Stimulated activated naive CD8-positive, alpha-beta T cell treated with anti-CD3 and anti-CD28 coated beads, Interleukin-15, Interleukin-2, amounts not matched to agents 100 U/mL and 50 U/mL, for 24 hours (primary cell): ENCODE measurements at places on chromosomes 7 and 10.
A peak's percentile ranks its signal among the peaks of the same experiment; 100 is the strongest.

GRCh38 chr7:120216947-120217346 lies 56.0 kb upstream of the KCND2 start:
- DNase-seq = no peak

- peak; percentile 62 for DNase-seq
Measured at GRCh38 chr10:110512461-110513187, 14.9 kb downstream of the DUSP5 start.

- DNase-seq = no peak
Measured at GRCh38 chr7:19772306-19772705, 1.1 kb downstream of the TMEM196 start.

DNA sequence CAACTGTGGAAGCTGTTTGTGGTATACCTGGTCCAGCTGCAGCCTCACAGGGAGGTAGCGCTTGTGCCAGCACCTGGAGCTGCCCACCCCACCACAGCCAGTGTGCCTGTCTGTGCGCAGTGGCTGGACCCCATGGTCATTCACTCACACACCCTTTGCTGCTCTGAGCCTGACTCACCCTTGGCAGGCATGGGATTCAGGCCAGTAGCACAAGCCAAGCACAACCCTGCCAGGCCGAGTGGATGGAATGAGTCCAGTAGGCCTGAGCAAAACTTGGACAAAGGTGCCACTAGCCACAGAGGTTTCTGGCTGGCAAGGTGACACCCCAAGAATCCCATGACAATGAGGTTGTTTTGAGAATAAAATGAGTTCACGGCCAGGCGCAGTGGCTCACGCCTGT lies 19.0 kb downstream of the RBM48 start:
- DNase-seq = no peak

DNA sequence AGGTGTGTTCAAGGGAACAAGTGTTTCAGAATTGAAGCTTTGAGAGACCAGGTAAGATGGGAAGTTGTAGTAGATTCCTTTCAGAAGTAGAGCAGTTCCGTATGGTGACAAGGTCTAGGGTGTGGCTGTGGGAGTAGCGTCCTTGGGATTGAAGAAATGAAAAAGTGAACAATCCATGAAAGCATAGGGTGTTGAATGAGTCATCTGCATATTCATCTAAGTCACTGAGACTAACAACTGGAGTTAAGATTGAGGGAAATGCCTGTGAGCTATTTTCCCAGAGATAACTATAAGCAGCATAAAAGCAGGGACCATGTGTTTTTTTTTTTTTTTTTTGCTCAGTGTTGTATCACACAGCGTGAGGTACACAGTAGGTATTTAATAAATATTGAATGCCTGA lies 134.8 kb downstream of the PHTF2 start:
- no peak for DNase-seq

DNA sequence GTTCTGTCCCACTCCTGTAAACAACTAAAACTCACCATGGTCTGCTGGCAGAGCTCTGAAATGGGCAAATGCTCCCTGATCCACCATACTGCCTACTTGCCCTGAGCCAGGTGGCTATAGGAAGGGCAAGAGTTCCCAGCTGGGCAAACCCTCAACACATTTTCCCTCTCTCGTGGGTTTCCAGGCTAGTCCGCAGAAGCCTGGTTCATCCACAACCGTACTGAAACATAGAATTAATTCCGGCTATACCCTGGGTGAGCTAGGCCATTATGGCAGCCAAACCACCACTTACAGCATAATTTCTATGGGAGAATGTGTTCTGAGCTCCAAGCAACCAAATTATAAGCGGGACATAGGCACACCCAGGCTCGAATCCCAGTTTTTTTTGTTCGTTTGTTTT lies 20.1 kb upstream of the DDIT4 start:
- no peak for DNase-seq

- no peak for DNase-seq
Measured at GRCh38 chr10:13989616-13990015, 341.1 kb downstream of the FRMD4A start.

DNA sequence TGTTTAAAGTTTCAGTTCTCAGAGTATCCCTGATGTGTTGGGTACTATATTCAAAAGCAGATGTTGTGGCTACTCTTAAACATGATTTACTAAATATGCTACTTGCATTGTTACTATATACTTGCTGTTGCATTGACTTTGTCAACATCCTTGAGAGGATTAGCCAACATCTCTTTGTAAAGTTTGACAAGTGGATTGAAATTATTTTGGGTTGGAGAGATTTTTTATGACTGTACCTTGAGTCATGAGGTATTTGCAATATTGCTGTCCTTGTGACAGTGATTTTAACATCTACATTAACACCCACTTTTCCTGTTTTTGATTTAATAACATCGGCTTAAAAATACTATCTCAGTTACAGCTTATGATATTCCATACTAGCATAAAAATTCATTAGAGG lies 31.9 kb downstream of the MRC1 start:
- no peak for DNase-seq

DNA sequence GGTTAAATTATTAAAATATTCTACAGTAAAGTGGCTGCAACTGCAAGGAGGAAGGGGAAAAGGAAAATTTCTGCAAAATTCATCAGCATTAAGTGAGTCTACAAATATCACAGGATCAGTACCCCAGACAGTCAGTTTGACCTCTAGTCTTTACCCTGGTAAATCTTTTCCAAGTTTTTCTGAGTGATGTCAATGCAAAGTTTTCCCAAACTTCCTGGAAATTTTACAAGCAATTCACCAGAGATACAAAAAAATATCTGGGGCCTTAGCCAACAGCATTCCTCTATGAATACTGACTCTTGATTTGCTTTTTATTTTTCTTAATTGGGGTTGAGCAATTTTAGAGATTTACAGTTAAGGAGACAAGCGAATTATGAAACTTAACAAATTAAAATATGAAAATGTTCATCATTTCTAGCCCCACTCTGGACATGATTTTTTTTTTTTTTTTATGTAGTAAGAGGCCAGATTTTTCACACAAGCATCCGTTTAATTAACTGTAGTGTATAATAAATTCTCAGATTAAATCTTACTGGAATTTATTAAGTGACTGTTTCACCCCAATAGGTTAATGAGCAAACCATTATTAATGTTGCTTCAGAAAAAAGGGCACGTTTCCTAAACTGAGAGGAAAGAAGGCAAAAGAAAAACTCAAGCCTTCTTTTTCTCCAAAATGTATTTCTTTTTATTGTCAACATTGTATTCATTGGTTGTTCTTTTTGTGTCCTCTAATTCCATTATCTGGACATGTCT lies 539.5 kb upstream of the FZD8 start:
- no peak for DNase-seq

- DNase-seq = no peak
Measured at GRCh38 chr10:36464291-36464690, 661.1 kb upstream of the ANKRD30A start.

- no peak for DNase-seq
Measured at GRCh38 chr10:24215196-24215595, 6.3 kb downstream of the KIAA1217 start.

GRCh38 chr10:103789771-103790201 lies 65.6 kb downstream of the SH3PXD2A start:
- no peak for DNase-seq

GRCh38 chr10:121610798-121611323 lies 12.6 kb upstream of the FGFR2 start:
- DNase-seq = no peak

- no peak for DNase-seq
Measured at GRCh38 chr7:10706875-10707493, 266.7 kb upstream of the PHF14 start.

DNA sequence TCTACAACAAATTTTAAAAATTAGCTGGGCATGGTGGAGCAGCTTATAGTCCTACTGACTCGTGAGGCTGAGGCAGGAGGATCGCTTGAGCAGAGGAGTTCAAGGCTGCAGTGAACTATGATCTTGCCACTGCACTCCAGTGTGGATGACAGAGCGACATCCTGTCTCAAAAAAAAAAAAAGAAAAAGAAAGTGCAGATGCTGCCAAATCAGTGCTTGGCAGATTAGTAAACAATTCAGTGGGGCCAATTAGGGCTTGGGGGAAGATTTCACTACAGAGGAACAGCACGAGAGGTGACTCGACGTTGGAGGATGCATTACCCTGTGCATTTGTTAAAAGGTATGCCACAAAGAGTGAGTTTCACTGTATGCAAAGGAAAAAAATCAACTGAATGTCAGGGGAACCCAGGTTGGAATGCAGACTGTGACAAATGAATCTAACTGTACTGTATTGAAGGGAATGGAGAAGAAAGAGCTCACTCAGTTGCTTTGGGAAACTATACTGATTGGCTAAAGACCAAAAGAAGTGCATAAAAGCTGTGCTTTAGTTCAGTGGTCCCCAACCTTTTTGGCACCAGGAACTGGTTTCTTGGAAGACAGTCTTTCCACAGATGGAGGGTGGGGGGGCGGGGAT lies 31.6 kb downstream of the GARIN1A start:
- no peak for DNase-seq

- DNase-seq = no peak
Measured at GRCh38 chr7:6615723-6616555, 529 bp downstream of the ZNF853 start.

GRCh38 chr7:140249036-140249806 lies 72.4 kb upstream of the KDM7A start:
- DNase-seq = no peak

- no peak for DNase-seq
Measured at GRCh38 chr7:108311446-108312168, 144.6 kb downstream of the NRCAM start.

DNA sequence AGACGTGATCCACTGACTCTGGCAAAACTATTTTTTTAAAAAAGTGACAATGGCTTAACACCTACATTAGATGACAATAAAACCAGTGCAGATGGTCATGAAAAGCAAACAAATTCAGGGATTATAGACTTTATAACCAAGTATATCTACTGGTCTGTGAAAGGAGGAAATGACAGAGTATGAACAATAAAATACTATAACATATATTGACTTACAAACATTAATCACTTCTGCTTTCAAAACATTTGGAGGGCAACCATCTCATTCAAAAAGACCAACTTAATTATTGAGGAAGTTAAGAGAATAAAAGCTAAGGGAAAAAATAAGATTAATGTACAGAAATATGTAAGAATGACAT lies 34.8 kb downstream of the JMJD1C start:
- no peak for DNase-seq

- DNase-seq = no peak
Measured at GRCh38 chr7:1951159-1951536, 281.1 kb downstream of the ELFN1 start.

GRCh38 chr7:115217373-115217772 lies 295.5 kb downstream of the MDFIC start:
- no peak for DNase-seq

GRCh38 chr10:125080296-125080695 lies 80.1 kb downstream of the CTBP2 start:
- no peak for DNase-seq

- DNase-seq = no peak
Measured at GRCh38 chr7:30697719-30698460, 15.6 kb upstream of the CRHR2 start.

- DNase-seq = no peak
Measured at GRCh38 chr10:78931321-78932053, 137.3 kb upstream of the ZMIZ1 start.

DNA sequence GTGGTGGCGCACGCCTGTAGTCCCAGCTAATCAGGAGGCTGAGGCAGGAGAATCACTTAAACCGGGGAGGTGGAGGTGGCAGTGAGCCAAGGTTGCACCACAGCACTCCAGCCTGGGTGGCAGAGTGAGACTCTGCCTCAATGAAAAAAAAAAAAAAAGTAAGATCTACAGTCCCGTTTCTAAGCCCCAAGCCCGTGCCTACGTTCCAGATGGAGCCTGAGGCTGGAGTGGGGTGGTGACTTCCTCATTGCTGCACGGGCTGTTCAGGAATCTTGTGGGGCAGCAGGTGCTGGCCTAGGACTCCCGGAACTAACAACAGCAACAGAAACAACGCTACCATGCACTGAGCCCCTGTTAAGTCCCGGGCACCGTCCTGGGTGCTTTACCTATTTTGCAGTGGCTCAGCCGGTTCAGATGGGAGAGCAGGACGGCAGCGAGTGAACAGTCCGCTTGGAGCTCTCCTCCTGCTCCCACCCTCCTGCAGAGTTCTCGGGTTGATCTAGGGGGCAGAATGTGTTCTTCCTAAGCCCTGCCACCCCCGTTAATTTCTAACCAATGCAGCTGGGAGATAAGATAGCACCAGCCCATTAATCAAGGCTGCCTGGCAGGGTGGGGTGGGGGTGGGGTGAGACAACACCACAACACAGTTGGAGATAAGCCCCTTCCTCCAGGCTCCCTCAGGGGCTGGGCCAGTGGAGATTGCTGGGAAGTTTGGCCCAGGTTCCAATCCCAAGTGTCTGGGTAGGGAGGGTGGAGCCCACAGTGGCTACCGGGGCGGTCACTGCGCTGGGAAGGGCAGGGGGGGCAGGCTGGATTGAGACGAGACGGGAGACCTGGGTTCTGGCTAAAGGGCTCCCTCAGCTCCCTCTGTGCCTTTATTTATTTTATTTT lies 17.0 kb upstream of the SFRP5 start:
- no peak for DNase-seq

DNA sequence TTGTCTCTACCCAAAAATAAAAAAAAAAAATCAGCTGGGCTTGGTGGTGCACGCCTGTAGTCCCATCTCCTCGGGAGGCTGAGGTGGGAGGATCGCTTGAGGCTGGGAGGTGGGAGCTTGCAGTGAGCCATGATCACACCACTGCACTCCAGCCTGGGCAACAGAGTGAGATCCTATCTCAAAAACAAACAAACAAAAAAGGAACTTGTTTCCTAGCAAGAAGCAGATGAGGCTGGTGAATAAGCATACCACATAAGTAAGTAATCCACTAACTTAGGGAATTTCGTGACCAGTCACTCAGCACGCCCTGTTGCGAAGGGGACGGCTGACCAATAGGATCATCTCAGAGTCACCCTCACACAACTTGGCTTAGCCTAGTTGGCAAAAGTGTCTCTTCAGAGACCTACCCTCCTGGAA lies 64.6 kb downstream of the CUX1 start:
- DNase-seq = no peak

DNA sequence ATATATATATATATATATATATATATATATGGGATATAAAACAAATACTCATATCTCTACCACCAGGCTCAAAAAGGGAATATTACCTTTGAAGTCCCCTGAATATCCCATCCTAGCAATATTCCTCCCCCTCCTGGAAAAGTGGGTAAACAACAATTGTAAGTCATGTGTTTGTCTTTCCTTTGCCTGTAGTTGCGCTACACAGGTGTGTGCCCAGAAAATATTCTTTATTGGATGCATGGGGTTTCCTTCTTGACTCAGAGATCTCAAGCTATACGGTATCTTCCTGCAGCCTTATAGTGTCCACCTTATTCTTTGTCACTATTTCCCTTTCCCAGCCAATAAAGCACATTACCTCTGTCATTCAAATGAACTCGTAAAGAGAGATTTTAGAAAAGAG lies 54.2 kb downstream of the MET start:
- no peak for DNase-seq
